ENCODE measurements at places on chromosomes 2 and 18. TPM values are rescaled to one million over a fixed set of nuclear protein-coding genes. Genes with fewer than 3 reads are reported as not detected.

DNA sequence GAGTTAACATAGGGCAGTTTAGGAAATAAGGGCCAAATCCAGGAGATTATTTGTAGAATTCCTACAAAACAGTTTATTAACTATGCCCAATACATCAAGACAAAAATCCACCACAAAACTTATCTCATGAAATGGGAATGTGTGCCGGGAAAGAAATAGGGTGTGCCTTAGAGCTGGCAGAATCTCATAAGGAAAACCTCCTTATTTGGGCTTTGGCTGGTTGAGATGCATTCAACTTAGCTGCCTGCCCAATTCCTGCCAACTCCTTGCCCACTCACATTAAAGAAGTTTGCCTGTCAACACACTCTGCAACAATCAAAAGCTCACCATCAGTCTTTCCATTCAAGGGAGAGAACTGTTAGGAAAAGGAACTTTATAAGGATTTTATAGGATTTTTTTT lies 500.6 kb downstream of the SATB2 start:
- DNase-seq: no peak

The VWA3B gene
- not detected for total RNA-seq

The TMEM247 gene
- total RNA-seq: not detected

The BOK gene
- total RNA-seq: 8.9 TPM

Measured in NCI-H460 (cell line).